IMR-90 (cell line): ENCODE measurements at places on chromosomes 16 and 17. TPM values are rescaled to one million over a fixed set of nuclear protein-coding genes. Genes with fewer than 3 reads are reported as not detected.

Gene CCL4
- total RNA-seq, result not detected in 2 replicates

Gene BEAN1
- total RNA-seq, result not detected in 2 replicates

Gene ITGA2B
- total RNA-seq, result under 0.01 TPM in 2 replicates

Gene HSPB9
- not detected in 2 replicates for total RNA-seq

Gene ODAD4
- 0.54 and 0.56 TPM in 2 replicates for total RNA-seq

Gene CIAPIN1
- total RNA-seq, result 42.2 and 47.7 TPM in 2 replicates

Gene CD300LF
- not detected in 2 replicates for total RNA-seq

Gene YPEL2
- 1.9 and 3.4 TPM in 2 replicates for total RNA-seq

DNA sequence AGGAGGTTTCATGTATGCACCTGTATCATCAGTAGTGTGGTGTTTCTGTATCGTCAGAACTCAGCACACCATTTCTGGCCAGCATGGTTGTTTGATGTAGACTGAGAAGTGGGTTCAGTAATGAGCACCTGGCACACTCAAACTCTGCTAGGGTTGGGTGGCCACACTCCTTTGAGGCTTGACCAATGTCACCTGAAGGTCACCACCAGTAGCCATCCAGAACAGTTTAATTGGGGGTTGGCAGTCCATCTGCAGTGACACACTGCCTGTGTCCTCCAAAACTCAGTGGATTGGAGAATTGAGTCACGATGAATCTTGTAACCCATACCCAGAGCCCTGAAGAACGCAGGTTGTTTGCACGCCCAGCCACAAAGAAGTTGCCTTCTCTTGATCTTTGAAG is 86.8 kb upstream of the HSBP1 start:
- DNase-seq, result no peak

DNA sequence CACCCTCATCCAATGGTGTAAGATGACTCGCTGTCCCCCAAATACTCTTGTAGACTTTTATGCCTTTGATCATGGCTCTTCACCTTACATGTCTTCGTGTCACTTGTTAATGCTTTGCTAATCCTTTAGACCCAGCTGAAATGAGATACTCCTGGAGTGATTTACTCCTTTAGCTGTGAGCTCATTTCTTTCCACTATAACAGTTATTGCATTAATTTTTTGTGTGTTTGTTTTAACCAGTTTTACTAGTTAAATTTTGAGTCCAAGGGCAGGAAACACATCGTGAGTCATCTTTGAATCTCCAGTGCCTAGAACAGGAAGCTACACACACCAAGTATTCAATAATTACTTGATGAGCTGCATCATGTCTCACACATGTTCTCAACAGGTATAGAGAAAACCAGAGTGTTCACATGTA is 6.5 kb upstream of the CTCF start:
- DNase-seq, result peak; percentile 72

DNA sequence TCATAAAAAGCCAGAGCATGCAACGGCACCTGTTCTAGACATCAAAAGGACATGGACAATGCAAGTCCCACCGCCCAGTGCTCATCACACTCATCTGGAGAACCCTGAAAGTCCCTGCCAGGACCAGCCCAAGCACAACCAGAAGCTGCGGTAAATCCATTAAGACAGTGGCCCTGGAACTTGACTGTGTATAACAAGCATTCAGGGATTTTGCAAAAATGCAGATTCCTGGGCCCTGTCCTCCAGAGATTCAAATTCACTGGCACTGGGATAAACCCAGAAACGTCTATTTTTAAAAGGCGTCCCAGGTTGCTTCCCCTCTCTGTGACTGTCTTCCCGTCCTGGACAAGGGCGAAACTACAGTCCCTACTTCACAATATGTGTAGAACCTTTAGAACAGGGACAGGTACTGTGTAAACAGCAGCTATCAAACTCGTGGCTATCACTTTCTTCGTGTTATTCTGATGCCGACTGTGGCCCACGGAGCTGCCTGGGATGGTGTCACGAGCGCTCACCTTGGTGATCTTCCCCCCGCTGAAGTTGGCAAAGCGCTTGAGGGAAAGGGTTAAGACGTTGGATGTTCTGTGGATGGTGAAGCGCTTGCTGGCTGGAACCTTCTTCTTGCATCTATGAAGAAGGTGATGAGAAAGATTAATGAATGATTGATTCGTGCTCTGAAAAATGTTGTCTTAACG is 22.3 kb downstream of the USP36 start:
- DNase-seq, result no peak

DNA sequence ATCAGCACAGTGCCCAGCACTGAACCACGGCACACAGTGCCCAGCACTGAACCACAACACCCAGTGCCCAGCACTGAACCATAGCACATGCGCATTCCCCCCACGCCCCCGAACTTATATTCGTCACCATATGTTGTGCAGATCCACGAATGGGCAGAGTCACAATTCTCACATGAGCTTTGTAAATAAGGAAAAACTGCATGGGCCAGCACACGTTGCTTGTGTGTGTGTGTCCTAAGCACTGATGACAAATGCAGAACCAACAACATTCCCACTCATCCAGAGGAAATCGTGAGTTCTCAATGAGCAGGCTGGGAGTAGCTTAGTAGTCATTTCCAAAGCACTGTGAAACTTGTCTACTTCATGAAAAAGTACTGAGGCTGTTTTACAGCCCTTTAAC is 70.0 kb downstream of the ADCY9 start:
- DNase-seq, result peak; percentile 21

GRCh38 chr17:57622683-57623433 is 122.2 kb downstream of the CCDC182 start:
- DNase-seq, result peak; percentile 85

- DNase-seq, result peak; percentile 72
These were observed 252.9 kb upstream of the XYLT1 start for GRCh38 chr16:17723531-17724134.

GRCh38 chr17:19265755-19266154 is 28.6 kb downstream of the EPN2 start:
- DNase-seq, result peak; percentile 25

DNA sequence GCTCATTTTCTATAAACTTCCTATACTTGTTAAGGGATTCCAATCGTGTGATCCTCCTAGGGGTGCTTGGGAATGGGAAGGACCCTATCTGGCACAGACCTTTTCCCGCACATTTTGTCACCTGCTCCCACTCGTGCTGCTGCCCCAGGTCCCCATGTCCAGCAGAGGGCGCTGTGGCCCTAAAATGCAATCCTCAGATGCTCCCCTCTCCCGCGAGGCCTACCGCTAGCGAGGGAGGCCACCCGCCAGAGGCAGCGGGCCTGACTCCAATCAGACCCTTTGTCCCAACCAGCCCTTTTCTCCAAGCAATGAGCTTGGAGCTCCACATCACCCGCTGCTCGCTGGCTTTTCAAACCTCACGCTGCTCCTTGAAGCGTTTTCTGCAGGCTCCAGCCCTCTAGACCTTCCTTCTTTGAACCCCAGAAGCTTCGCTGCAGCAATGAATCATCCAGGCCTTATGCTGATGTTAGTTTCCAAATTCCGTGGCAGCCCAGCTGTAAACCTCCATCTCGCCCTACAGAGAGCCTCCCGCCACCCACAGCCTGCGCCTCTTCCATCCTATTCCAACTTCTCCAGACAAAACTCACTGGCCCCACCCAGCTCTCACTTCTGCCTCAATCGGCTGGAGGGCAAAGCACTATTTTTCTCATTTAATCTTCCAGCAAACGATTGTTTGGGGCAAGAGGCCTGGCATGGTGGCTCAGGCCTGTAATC is 23.6 kb upstream of the FZD2 start:
- DNase-seq, result peak; percentile 90

GRCh38 chr16:66539623-66540469 is 10.1 kb downstream of the TK2 start:
- DNase-seq, result no peak

DNA sequence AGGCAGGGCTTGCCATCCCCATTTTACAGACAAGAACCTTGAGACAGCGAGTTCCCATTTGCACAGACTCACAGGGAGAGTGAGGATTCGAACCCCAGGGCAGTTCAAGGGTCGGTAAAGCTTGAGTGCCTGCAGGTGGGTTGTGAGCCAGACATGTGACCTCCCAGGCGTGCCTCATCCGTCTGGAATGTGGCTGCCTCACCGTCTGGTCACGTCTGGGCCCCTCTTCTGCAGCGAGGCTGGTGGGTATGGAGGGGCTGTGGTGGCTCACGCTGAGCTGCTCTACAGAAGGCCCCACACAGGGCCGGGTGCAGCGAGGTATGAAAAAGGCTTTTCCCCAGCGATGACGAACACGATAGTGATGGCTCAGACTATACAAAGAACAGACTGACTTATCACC is 35.8 kb upstream of the LHX1 start:
- DNase-seq, result peak; percentile 33

DNA sequence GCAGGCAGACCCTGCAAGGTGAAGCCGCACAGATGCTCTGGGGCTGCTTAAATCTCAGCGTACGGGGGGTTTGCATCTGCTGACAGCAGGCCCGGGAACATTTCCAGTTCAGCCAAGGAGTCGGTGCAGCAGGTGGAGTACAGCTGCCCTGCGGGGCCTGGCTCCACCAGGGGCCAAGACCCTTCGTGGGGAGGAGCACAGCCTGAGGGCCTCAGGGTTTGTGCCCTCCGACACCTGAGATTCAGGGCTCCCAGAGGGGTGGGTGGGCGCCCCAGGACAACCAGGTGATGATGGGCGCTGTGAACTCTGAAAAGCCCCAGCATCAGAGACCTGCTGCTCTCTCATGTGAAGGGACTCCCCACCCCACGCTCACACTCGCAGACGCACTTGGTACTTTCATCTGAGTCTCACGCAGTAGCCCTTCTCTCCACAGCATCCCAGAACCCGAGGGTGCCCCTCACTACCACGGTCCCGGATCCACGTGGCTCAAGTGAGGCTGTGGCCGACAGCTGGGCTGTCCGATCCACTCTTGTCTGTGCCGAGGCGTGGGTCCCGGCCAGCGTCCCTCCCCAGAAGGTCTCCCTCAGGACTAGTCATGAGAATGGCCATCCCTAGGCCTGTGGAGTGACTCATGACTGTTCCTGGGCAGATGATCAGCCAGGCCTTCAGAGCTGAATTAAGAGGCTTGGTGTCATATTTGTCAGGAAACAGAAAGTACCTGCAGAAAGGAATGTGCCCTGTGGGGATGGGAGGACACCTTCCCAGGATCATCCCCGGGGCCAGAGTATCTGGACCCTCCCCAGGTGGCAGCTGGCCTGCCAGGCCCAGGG is 29.6 kb downstream of the ACSF3 start:
- no peak for DNase-seq

- no peak for DNase-seq
These were observed 177.5 kb upstream of the CDH8 start for GRCh38 chr16:62213763-62214162.

GRCh38 chr16:49811644-49812334 is 44.1 kb downstream of the ZNF423 start:
- DNase-seq, result no peak
